ENCODE measurements at places on chromosomes 16 and 17.

- no peak for DNase-seq
Measured at GRCh38 chr17:6480303-6480675, 36.0 kb downstream of the PIMREG start.

GRCh38 chr17:50176559-50177357, 11.0 kb downstream of the SGCA start:
- no peak for DNase-seq

DNA sequence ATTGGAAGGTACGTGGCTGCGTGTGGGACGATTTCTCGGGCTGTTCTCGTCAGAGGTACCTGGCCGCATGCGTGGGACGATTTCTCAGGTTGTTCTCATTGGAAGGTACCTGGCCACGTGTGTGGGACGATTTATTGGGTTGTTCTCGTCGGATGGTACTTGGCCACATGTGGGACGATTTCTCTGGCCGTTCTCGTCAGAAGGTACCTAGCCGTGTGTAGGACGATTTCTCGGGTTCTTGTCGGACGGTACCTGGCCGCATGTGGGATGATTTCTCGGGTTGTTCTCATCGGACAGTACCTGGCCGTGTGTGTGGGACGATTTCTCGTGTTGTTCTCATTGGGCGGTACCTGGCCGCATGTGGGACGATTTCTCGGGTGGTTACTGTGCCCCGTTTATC, 50.1 kb upstream of the GNG13 start:
- no peak for DNase-seq

DNA sequence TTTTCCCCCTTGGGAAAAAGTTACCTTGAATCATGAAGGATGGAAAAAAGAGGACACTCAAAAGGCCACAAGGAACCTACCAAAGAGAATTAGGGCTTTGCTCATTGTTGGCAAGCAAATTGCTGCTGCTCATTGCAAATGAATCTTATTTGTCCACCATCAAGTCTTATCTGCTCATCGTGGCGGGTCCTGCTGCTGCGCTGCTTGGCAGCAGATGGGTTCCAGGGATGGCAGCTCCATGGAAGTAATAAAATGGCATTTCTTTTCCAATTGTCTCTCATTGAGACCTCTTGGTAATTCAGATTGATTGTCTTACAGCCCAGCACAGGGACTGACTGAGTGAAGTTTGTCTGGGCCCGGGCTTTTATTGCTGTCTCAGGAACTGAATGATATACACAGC, 118.7 kb downstream of the MRM1 start:
- no peak for DNase-seq

DNA sequence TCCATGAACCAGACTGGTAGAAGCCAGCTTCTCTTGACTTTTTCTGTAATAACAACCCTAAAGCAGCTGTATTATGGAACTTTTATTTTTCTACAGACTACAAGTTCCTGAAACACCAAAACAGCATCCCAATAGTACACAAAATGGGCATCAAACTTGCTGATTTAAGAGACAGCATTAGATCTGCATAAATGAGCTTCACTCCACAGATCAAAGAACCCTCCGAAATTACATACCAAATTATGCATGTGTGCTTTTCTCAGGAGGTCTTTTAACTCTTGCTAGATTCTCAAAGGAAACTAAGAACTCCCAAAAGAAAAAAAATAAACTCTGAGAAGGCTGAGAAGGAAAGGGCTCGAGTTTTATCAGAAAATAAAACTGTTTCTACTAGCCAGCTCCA, 12.3 kb downstream of the UBE2G1 start:
- DNase-seq, result no peak

GRCh38 chr17:78951967-78952551, 26.9 kb upstream of the TIMP2 start:
- DNase-seq, result no peak

GRCh38 chr17:63816123-63816522, 11.1 kb upstream of the PSMC5 start:
- DNase-seq, result no peak

DNA sequence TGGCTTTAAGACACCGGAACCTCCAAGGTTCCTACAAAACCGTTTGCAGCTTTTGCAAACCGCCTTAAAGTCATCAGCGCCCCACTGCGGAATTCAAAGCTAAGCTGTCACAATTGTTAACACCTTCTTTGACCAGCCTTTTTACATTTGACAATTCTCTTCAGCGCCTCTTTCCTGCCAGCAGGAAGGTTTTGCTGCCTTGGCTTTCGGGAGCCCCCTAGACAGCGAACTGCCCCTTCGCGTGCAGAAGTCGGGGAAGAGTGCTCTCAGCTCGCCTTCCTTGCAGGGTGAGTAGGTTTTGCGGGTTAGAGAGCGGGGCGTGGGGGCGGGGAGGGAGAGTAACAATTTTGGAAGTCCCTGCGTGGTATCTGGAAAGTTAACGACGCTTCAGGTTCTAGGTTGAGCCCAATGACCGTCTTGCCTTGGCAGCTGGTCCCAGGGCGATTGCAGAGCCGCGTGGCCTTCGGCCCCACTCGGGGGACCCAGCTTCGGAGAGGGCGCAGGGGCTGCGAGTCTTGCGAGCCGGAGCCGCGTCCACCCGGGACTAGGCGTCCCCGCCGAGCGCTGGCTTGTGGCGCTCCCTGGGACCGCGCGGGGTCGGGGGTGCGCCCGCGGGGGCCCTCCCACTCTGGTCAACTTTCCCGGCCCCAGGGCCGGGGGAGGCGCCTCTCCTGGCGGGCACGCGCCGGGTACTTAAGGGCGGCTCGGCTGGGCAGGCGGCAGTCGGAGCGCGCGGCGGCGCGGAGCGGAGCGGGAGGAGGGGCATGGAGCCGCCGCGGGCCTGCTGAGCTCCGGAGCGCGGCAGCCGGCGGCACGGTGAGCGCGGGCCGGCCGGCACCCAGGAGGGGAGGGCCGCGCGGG, at the start of gene HAS3:
HAS3 (plus strand) TSS at position 153 of the 861 bp plus-strand sequence. CDS start 3,743 bp downstream, outside the sequence.
- DNase-seq, result no peak

GRCh38 chr16:85056211-85056748, 28.7 kb downstream of the KIAA0513 start:
- DNase-seq, result no peak

DNA sequence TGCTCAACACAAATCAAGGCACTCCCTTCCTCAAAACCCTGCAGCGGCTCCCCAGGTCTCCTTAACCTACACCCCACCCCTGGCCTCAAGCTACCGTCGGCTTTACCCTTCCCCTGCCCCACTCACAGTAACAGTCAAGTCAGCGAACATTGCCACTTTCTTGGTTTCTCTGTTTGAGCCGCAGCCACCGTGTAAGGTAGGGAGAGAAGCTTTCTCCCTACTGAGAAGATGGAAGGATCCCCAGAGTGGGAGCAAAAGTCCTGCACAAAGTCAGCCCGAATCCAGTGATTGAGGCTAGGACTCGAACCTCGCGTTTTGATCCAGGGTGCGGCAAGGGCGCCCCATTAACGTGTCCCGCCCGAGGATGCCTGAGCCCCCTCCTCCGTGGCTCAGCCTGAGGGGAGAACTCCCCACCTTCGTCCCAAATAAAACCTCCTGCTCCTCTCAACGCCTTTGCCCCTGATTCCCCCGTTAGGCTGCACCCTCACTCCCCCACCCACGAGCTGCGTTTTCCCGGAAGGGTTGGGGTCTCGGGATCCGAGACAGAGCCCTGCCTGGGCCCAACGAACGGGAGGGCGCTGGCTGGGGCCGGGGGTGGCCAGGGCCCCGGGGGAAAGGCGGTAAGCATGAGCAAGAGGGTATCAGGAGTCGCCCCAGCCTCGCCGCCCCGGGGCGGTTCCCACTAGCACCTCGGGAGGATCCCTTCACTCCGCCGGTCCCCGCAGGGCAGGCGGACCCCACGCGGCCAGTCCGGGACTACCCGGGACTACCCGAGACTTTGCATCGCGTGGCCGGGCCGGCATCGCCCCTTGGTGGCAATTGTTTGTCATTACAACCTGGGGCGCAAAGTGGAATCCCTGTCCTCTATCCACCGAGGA, 9.9 kb upstream of the NAGS start:
- DNase-seq, result no peak

DNA sequence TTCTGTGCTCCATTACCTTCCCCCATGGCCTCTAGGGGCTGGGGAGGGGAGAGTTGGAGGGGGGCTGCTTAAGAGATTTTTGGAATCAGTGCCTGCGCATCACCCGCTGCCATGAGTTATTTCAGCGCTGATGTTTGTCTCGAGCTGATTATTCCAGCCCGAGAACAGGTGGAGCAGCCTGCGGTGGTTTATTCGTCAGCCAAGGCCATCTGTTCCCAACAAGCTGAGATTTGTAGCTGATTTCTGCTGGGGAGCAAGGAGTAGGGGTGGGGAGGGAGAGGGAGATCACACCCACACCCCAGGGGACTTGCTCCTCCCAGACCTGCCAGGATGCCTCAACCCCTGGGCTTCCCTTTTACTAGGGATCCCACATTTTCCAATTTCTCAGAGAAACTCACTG, 23.1 kb downstream of the PIPOX start:
- no peak for DNase-seq

DNA sequence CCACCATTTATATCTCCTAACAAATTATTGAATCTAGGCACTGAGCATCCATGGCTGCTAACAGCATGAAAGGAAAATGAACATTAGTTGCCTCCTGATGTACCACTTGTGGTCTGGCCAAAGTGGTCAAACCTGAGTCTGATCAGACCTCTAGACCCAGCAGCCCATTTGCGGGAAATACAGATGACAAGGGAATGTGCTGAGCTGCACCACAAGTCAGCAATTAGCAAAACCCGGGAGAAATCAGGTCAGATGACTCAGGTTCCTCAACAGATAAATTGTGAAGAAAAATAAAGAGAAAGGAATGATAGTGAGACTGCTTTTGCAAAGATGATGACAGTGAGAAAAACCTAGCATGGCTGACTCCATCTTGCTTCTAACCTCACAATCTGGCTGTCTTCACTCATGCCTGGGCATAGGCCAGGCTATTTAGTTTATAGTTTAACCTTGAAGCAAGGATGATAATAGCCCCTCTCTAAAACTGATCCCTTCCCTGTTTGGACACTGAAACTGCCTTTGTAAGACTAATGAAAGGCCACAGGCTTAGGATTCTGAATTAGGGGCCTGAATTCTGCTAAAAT, 142.7 kb upstream of the ASIC2 start:
- no peak for DNase-seq

- no peak for DNase-seq
Measured at GRCh38 chr16:68700120-68700519, 37.0 kb upstream of the CDH1 start.

DNA sequence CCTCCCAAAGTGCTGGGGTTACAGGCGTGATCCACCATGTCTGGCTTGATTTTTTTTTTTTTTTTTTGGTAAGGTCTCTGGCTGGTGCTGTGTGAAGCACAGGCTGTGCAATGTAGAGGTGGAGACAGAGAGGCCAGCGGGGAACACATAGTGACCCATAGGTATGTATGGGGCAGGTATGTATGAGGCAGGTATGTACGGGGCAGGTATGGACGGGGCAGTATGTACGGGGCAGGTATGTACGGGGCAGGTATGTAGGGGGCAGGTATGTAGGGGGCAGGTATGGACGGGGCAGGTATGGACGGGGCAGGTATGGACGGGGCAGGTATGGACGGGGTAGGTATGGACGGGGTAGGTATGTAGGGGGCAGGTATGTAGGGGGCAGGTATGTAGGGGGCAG, 5.0 kb downstream of the RPL3L start:
- no peak for DNase-seq

DNA sequence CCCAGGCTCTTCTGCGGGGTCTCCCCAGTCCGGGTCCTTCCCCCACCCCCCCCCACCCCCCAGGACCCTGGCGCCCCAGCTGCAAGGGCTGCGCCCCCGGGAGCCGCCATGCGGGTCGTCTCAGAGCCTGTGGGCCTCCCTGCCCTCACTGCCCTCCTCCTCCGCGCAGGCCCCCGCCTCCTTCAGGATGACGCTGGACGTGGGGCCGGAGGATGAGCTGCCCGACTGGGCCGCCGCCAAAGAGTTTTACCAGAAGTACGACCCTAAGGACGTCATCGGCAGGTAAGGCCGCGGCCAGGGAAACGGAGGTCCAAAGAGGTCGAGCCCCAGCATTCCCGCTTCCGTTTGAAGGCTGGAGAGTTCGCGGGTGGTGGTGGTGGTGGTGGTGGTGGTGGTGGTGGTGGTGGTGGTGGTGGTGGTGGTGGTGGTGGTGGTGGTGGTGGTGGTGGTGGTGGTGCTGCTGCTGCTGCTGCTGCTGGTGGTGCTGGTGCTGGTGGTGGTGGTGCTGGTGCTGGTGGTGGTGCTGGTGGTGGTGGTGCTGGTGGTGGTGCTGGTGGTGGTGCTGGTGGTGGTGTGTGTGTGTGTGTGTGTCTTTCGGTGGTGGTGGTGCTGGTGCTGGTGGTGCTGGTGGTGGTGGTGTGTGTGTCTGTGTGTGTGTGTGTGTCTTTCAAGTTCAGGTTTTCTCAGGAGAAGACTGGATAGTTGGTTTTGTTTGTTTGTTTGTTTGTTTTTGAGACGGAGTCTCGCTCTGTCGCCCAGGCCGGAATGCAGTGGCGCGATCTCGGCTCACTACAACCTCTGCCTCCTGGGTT, 615 bp downstream of the PHKG2 start:
- no peak for DNase-seq

GRCh38 chr16:56603589-56603988, 4.8 kb upstream of the MT2A start:
- DNase-seq, result no peak

- no peak for DNase-seq
Measured at GRCh38 chr17:35127751-35128514, 6.5 kb downstream of the FNDC8 start.

DNA sequence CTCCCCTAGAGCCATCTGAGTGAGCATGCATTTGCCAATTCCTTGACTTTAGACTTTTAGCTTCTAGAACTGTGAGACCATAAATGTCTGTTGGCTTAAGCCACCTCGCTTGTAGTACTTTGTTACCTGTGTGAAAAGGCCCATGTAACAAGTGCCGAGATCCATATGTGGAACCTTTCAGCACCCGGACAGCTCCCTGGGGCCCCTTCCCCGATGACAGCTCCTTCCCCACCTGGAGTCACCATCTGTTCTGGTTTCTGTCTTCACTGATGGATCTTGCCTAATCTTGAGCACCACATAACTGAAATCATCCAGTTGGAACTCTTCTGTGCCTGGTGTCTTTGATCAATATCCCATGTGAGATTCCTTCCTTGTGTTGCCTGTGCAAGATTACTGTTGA, 78.9 kb upstream of the EEF2KMT start:
- no peak for DNase-seq

- DNase-seq, result no peak
Measured at GRCh38 chr16:29675811-29676643, 3.0 kb upstream of the QPRT start.
